ENCODE measurements at places on chromosomes 11 and 22.

DNA sequence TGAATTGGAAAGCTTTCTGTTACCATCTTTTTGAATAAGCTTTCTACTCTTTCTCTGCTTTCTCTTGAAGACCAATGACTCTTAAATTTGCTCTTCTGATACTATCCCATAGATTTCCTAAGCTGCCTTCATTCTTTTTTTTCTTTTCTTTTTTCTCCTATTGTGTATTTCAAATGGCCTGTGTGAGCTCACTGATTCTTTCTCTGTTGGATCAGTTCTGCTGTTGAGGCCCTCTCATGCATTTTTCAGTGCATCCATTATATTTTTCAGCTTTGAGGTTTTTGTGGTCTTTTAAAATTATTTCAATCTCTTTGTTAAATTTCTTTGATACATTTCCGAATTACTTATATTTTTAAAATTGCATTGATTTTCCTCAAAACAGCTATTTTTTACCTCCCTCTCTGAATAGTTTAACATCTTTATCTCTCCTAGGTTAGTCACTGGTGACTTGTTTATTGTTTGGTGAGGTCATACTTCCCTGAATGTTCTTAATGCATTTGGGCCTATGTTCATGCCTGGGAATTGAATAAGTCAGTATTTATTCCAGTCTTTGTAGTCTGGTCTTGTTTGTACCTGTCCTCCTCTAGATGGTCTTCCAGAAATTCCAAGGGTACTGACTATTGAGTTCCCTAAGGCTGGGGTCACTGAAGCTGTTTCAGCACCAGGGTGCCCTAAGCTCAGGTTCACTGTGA lies 110.6 kb upstream of the SERPIND1 start:
- no peak for DNase-seq

- no peak for DNase-seq
Measured at GRCh38 chr11:32426819-32427615, 8.3 kb downstream of the WT1 start.

GRCh38 chr11:132264616-132265015 lies 894.2 kb downstream of the NTM start:
- DNase-seq = no peak

DNA sequence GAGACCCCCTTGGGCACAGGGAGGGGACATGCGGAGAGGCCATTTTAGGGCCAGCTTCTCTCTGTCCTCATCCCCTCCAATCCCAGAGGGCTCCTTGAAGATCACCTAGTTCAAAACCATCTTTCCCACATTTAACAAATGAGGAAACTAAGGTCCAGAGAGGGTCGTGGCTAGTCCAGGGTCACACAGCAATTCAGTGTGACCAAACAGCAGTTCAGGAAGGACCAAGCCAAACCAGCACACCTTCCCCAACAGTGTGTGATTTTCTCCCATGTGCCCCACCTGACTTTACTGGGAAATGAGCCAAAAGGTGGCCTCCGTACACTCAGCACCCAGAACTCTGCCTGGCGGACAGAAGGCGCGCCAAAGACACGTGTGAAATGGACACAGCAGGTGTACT lies 51.3 kb downstream of the CACNA1I start:
- no peak for DNase-seq

Measured in HTR-8/SVneo (cell line).